ENCODE measurements at places on chromosomes 2 and 18.

DNA sequence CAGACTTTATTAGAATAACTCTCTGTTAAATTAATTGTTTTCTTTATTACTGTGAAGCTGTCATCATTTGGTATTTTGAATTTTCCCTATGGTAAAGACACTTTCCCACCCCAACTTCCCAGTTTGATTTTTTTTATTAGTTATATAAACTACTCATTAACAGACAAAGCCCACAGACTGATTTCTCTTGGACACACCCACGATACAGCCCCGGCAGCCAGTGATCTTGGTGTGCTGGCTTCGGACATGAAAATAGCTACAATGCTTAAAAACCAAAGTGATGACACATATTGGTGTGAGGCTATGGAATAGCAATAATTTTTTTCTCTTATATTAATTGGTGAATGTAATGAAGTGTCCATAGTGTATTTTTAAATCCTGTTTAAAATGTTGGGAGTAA is 225.4 kb upstream of the SIX3 start:
- DNase-seq, result no peak

GRCh38 chr2:74578408-74578807 is 23.9 kb downstream of the DOK1 start:
- DNase-seq, result no peak

- no peak for DNase-seq
Observed at GRCh38 chr18:59263661-59264060, 9.6 kb downstream of the RAX start.

- peak; percentile 52 for DNase-seq
Observed at GRCh38 chr2:151051574-151052220, 210.0 kb downstream of the RBM43 start.

DNA sequence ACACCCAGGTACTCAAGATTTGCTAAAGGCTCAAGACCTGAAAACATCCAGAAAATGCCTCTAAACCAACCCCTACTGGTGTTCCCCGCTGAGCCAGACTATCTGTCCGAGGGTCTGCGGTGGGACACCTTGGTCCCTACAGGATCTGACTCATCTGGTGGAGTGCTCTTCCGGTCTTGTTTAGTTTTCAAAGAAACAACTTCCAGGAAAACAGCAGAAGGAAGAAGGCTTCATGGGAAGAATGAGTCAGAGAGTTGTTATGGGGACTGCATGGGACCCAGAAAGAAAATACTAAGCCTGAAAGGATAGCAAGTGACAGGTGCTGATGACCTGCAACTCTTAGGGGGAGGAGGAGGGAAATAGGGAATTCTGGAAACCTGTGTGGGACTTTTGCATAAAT is 41.3 kb downstream of the ZFP36L2 start:
- peak; percentile 62 for DNase-seq

GRCh38 chr2:46097714-46098480 is 199.3 kb upstream of the EPAS1 start:
- peak; percentile 96 for DNase-seq

GRCh38 chr2:7812231-7812995 is 869.4 kb upstream of the ID2 start:
- DNase-seq, result peak; percentile 73

DNA sequence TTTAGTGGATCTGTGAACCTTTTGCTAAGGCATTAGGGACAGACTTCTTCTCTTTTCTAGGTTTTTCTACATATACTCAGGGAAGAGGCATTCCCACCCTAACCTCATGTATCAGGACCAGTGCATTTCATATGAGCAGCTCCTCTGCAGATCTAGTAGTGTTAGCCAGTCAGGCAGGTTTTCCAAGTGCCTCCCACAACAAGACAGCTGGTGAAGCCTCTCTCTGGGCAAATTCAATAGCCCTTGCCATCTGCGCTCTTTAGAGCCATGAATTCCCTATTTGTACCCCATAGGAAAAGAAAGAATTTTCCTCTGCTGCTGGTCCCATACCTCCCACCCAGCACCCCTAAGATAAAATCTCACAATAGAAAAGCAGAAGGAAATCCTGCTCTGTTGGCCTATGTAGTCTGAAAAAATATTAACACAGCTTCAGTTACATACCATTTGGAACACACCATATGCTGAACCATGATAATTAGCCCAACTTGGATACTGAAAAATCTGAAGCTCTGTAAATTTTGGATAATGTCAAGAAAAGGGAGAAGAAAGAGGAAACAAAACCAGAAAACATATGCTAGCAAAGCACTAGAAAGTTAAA is 1354.6 kb upstream of the NRXN1 start:
- no peak for DNase-seq

DNA sequence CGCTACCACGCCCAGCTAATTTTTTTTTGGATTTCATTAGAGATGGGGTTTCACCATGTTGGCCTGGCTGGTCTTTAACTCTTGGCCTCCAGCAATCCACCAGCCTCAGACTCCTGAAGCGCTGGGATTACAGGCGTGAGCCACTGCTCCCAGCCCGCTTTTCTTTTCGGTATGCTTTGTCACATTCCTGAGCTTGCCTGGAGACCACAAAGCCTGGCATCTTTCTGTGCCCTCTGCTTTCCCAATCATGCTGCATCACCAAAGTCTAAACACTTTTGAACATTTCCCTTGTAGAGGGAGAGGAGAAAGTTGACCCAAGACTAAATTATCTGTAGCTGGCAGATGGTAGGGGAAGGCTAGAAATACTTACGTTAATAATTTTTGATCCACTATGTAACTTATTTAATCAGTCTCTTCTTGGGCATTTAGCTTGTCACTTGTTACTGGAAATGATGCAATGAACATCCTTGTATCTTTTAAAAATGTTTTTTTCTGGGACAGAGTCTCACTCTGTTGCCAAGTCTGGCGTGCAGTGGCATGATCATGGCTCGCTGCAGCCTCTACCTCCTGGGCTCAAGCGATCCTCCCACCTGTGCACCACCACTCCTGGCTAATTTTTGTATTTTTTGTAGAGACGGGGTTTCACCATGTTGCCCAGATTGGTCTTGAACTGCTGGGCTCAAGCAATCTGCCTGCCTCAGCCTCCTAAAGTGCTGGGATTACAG is 2.7 kb upstream of the NPC1 start:
- DNase-seq, result peak; percentile 68

GRCh38 chr18:46401486-46402070 is 255.4 kb downstream of the LOXHD1 start:
- DNase-seq, result no peak

DNA sequence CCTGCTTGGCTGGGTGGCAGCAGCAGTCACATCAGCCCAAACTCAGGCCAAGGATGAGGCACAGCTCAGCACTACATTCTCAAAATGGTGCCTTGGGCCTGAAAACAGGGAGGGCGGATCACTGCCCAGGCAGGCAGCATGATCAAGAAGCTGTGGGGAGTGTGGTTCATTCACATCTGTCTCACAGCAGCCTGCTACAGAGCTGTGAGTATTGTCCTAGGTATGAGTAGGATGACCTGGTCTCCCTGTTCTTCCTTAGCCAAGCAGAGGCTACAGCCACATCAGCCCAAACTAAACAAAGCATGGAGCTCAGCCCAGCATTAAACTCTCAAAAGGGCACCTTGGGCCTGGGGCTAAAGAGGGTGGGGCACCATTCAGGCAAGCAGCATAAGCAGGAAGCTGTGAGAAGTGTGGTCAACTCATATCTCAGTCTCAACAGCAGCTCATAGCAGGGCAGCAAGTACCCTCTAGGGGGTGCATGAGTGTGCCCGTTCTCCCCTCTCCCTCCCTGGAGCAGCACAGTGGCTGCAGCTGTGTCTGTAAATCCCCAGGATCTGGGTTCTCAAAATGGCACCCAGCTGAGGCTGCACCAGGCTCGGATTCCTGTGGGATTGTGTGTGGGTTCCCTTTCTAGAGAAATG is 139.6 kb downstream of the TRABD2A start:
- DNase-seq, result peak; percentile 77

- DNase-seq, result no peak
Observed at GRCh38 chr2:153068052-153068451, 349.6 kb downstream of the ARL6IP6 start.

- DNase-seq, result peak; percentile 63
Observed at GRCh38 chr18:73715210-73715670, 432.4 kb downstream of the FBXO15 start.

- no peak for DNase-seq
Observed at GRCh38 chr2:75186821-75187220, 12.5 kb downstream of the TACR1 start.

GRCh38 chr2:143321994-143322393 is 192.8 kb downstream of the ARHGAP15 start:
- no peak for DNase-seq

- DNase-seq, result no peak
Observed at GRCh38 chr2:185664384-185664783, 74.2 kb upstream of the FSIP2 start.

DNA sequence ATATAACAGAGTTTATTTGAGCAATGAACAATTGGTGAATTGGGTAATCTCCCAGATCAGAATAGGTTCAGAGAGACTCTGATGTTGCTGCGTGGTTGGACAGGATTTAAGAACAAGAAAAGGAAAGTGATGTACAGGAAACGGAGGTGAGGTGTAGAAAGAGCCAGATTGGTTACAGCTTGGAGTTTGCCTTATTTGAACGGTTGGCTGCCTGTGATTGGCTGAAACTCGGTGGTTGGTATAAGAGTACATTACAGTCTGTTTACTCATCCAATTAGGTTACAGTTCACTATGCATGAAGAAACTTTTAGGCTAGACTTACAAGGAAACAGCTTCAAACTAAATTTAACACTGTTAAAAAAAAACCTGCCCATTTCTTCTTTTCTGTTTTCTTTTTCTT is 68.0 kb upstream of the CABLES1 start:
- DNase-seq, result peak; percentile 29

- no peak for DNase-seq
Observed at GRCh38 chr2:120879431-120880295, 144.0 kb downstream of the GLI2 start.

DNA sequence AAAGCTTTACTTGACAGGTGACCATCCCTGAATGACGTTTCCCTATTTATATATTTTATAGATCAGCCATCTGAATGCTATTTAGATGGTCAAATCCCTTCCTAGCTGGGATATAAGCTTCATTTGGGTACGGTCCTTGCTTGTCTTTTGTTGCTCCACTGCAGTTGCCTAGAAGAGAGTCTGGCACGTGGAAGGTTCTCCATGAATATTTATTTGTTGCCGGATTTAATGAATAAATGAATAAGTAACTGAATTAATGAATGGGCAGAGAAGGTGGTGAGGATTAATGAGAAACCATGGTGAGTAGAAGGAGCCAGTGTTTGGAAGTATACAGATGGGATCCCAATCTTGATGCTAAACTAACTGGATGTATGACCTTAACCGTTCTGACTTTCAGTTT is 222.1 kb downstream of the LPIN1 start:
- DNase-seq, result no peak

DNA sequence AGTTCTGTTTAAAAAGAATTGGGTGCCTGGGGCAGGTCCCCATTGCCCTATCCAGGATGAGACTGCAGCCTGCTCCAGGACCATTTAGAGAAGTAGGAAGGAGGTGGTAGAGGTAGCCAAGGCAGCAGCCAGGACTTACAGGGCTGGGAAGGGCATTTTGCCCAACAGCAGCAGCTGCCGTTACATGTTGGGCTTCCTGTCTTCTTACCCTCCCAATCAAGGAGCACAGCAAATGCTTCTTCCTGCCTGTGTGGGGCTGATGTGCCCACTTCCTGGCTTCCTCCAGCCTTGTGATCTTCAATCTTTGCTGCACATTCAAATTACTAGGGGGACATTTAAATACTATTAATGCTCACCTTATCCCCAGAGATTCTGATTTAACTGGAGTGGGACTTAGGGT is 112.0 kb downstream of the QPCT start:
- DNase-seq, result peak; percentile 50

- DNase-seq, result no peak
Observed at GRCh38 chr2:181723731-181724130, 43.4 kb upstream of the NEUROD1 start.

DNA sequence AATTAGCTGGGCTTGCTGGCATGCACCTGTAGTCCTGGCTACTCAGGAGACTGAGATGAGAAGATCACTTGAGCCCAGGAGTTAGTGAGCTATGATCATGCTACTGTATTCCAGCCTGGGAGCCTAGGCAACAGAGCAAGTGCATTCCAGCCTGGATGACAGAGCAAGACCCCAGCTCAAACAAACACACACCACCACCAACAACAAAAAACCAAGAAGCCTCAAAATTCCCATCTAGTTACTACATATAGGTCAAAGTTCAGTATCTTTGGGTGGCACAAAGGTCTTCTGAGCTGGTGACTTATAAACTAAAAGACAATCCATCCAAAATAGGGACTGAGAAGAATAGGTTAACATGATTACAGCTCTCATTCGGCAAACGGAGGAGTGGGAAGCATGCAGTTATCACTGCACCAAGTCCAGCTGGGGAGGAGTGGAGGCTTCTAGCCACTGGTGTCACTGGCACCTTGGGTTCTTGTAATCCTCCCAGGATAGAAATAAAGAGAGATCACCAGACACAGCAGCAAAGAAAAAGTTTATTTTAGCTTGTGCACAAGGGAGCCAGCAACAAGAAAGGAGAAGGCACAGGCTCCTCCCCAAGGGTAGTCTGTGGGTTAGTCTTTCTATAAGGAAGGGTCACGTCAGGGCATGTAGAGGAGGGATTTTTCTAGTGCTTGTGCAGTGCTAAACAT is 57.4 kb downstream of the SH2D6 start:
- DNase-seq, result no peak

GRCh38 chr2:162586311-162586710 is 242.4 kb downstream of the GCA start:
- DNase-seq, result no peak

DNA sequence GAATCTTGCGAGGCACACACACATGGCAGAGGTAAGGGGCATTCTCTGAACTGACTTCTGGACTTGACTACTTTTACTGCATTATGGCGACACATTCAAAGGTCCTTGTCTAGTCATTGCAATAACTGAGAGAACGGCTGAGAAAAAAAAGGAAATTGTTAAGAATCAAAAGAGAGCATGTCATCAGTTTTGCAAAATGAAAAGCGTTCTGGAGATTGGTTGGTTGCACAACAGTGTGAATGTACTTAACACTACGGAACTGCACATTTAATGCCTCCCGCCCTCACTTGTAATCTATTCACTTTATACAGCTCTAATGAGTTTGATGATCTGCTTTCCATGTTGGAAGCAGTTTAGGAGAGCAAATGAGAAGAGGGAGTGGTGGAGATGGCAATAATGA is 68.5 kb upstream of the NFU1 start:
- no peak for DNase-seq

- no peak for DNase-seq
Observed at GRCh38 chr2:128801576-128801975, 482.9 kb upstream of the HS6ST1 start.

GRCh38 chr2:229835596-229836283 is 86.1 kb downstream of the TRIP12 start:
- peak; percentile 23 for DNase-seq

DNA sequence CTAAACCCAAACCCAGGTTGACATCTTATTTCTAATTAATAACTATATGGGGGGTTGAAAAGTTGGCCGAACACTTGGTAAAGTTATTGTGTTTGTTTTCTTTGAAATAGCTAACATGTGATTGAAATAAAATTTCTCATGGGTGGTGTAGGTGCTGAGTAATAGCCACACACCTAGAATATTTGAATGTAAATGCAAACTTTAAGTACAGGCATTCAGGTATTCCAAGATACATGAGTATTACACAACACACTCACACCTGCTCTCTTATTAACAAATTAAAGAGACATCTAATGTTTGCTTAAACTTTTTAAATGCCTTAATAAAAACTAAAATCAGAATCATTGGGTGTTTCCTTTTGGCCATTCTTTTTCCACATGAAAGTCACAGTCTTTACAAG is 165.5 kb downstream of the EHBP1 start:
- no peak for DNase-seq

- DNase-seq, result no peak
Observed at GRCh38 chr2:32976409-32977063, 29.8 kb downstream of the LTBP1 start.
